Endodermal cell (in vitro differentiated cells): ENCODE measurements at places on chromosomes 13 and 19. TPM values are rescaled to one million over a fixed set of nuclear protein-coding genes. Genes with fewer than 3 reads are reported as not detected.

The SIGLEC12 gene
- not detected in 3 replicates for total RNA-seq

The ZNF708 gene
- 29.0 and 30.8 TPM in 2 replicates for total RNA-seq

DNA sequence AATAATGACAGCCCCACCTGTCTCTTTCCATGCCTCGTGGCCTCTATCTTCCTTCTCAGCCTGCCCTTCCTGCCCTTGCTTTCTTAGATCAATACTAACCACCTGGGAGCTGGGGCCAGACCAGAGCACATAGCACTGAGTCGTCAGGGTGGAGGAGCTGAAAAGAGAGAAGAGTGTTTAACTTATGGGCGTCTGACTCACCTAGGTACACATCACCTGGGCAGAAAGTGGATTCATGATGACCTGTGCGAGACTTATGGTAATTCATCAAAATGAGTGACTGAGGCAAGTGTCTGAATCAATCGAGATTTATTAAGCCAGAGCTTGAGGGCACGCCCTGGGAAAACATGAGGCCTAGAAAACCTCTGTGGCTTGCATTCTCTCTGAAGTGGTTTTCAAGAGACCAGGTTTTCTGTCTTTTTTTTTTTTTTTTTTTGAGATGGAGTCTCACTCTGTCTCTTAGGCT is 19.2 kb downstream of the CEACAM6 start:
- DNase-seq, result no peak

The SIAH3 gene
- not detected in 3 replicates for total RNA-seq

DNA sequence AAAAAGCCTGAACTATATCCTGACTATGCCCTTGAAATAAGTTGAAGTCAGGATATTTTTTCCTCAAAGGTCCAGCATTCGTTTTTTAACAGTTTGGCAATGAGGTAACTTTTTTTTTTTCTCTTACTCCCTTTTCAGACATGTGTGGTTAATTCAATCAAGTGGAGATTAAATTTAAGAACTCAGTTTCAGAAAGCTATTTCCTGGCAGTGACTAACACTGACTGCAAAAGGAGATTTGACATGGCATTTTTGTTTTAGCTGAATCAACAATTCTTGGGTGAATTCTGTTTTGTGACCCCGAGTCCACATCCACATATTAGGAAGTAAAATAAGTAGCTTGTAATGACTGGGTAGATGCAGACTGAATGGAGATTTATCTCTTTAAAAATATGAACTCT is 716.4 kb downstream of the PCDH9 start:
- no peak for DNase-seq

The HIF3A gene
- total RNA-seq, result 37.0 and 41.6 TPM in 2 replicates
